ENCODE measurements at places on chromosomes 12 and 14. TPM values are rescaled to one million over a fixed set of nuclear protein-coding genes. Genes with fewer than 3 reads are reported as not detected.
A peak's percentile ranks its signal among the peaks of the same experiment; 100 is the strongest.

Gene ESPL1
- 17.7 TPM for total RNA-seq

- no peak for DNase-seq
Observed at GRCh38 chr14:21233457-21234076, 35.7 kb downstream of the HNRNPC start.

- DNase-seq = no peak
Observed at GRCh38 chr12:45833401-45833800, 103.9 kb downstream of the ARID2 start.

- DNase-seq = peak; percentile 49
Observed at GRCh38 chr12:115451151-115451779, 767.3 kb upstream of the TBX3 start.

DNA sequence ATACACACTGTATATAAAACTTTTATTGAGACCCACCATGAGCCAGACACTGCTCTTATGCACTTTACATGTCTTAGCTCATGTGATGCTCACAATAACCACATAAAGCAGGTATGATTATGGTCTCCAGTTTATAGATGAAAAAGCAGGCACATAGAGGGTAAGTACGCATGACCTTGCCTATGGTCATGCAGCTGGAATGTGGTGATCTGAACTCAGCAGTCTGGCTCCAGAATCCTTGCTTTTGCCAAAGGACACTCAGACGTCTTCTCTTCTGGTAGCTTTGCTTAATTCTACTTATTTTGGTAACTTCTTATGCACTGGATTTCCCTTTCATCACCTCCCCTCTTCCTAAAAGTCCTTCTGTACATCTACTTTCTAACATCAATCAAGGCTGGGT lies 103.3 kb upstream of the CRY1 start:
- DNase-seq = no peak

Gene CATSPERB
- total RNA-seq = 5.2 TPM
